ENCODE measurements at places on chromosomes 7 and 10.

GRCh38 chr10:125609859-125610258 lies 73.1 kb downstream of the TEX36 start:
- no peak for DNase-seq

DNA sequence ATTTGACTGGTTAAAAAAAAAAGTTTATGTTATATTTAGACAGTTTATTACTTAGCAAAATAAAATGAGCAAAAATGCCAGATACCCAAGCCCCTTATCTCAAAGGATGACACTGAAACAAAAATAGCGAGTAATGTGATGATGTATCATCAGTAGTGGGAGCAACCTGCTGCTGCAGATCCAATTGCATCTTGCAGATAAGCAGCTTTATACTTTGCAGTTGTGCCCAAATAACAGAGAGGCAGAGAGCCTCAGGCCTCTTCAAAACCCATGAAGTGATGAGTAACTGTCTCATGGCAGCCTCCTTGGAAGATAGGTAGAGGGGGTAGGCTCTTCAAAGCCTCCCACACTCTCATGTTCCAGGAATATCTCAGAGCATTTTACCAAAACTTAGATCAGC lies 468.2 kb upstream of the LRRTM3 start:
- DNase-seq, result no peak

GRCh38 chr10:98097616-98098015 lies 36.8 kb upstream of the R3HCC1L start:
- DNase-seq, result no peak

DNA sequence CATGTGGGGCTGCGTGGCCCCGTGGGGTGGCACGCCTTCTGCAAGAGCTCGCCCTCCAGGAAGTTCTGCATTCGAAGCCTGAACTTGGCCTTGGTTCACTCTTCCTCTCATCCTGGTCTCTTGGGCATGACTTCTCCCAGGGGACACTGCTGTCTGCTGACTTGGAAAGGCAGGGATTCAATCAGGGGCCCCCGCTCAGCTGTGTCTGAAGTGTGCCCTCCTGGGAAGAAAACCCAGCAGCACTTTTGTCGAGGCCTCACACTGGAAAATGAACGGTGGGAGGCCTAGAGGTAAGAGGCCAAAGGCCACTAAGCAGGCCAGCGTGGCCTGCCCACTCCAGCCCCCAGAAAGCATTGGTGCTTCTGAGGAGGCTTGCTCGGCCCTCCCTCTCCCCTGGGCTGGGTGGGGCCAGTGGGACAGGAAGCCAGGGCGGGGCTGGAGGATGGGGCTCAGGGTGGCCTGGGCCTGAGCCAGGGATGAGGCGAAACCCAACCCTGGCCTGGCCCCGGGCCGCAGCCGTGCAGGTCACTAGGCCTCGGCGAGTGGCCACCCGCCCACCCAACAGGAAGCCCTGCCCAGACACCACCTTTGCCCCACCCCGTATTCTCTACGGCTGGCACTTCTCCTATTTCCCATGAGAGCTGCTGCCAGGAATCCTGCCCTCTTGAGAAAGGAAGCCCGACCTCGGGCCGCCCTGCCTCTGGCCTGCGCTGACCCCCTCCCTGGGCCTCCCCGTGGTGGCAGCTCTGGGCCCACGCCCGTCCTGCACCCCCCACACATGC lies 81.1 kb downstream of the ZMIZ1 start:
- DNase-seq, result peak; percentile 96

DNA sequence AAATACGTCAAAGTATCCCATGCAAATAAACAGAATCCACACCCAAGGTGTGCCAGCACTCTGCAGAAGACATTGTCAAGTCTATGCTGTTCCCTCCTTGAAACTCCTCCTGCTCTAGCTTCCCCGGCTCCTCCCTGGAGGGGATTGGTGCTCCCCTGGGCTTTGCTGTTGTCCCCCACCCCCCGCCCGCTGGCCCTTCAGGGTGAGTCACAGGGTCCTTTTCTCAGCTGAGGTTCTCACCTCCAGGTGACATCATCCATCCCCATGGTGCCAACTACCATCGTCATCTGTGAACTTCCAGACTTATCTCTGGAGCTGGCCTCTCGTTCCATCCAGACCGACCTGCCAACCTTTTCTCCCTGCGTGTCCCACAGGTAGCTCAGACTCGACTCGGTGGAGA lies 77.0 kb downstream of the ITIH5 start:
- no peak for DNase-seq

DNA sequence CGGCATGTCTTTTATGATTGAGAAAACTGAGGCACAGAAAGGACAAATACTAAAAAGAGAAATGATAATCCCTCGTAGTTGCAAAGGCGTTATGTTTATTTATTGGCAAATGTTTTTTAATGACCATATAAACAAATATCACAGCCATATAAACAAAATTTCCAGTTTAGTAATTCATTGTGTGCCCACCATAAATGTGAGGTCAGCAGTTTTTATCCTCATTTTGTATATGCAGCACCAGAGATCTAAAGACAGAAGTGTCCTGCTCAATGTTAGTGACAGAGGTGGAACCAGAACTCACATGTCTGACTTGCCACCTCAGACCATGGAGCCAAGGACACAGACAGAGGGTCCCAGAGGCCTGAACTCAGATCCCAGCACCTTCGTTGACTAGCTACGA lies 14.1 kb downstream of the CNNM1 start:
- no peak for DNase-seq

DNA sequence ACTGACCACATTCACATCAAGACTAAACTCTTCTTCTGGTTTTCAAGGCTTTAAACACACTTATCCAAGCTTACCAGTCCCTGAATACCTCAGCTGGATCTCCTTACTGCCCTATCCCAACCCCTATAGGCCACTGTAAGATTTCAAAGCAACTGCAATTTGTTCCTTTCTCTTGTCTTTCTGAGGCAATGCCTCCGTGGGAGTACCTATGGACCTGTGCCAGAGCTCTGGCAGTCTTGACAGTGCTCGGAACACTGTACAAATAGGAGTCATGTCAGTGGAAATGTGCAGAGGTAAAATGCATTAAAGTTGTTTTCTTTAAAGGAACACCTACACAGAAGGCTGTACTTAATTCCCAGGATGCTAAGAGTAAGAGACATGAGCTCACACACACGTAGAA lies 124.7 kb downstream of the CNOT4 start:
- DNase-seq, result no peak

GRCh38 chr10:117441812-117442443 lies 66.7 kb upstream of the PDZD8 start:
- peak; percentile 85 for DNase-seq

GRCh38 chr7:23531050-23531793 lies 559 bp downstream of the TRA2A start:
- peak; percentile 69 for DNase-seq

GRCh38 chr7:122622682-122623081 lies 76.2 kb downstream of the RNF133 start:
- DNase-seq, result no peak

GRCh38 chr10:132158823-132159222 lies 27.9 kb upstream of the DPYSL4 start:
- DNase-seq, result no peak

Data from RWPE2 (cell line).